ENCODE measurements at places on chromosomes 16 and 17.

GRCh38 chr16:85227946-85228862 lies 115.9 kb upstream of the CIBAR2 start:
- DNase-seq: no peak

GRCh38 chr16:5046914-5047313 lies 13.2 kb upstream of the NAGPA start:
- no peak for DNase-seq

GRCh38 chr17:72531729-72532128 lies 410.9 kb downstream of the SOX9 start:
- DNase-seq: no peak

- DNase-seq: no peak
Measured at GRCh38 chr16:55470533-55471371, 8.2 kb upstream of the MMP2 start.

- DNase-seq: no peak
Measured at GRCh38 chr17:50033316-50033715, 22.6 kb upstream of the ITGA3 start.

DNA sequence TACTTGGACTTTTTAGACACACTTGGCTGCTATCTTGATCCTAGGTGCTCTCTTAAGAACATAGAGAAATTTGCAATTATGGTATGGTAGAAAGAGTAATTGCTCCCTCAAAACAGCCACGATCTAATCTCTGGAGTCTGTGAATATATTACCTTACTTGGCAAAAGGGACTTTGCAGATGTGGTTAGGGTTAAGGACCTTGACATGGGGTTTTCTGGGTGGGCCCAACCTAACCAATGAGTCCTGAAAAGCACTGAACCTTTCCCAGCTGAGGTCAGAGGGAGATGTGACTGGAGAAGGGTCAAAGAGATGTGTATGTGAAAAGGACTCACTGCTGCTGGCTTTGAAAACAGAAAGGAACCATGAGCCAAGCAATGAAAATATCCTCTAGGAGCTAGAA lies 26.7 kb upstream of the MED13 start:
- DNase-seq: no peak

- DNase-seq: no peak
Measured at GRCh38 chr17:79341816-79342215, 267.2 kb downstream of the ENGASE start.

DNA sequence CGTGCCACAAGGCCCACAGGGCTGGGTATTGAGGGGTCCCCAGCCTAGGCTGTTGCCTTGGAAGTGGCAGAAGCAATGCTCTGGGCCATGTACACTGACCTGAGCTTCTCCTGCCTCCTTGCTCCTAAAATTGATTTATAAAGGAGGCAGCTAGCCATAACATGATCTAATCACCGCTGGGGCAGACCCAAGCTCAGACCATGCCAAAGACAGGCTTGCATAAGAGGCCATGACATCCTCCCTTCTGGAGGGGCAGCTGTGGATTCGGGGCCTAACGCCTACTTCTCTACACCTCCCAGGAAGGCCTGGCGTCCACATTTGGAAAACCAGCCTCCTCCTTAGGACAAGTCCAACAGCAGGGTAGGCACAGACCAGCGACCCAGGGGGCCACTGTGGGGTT lies 12.3 kb downstream of the HSD11B2 start:
- DNase-seq: no peak

DNA sequence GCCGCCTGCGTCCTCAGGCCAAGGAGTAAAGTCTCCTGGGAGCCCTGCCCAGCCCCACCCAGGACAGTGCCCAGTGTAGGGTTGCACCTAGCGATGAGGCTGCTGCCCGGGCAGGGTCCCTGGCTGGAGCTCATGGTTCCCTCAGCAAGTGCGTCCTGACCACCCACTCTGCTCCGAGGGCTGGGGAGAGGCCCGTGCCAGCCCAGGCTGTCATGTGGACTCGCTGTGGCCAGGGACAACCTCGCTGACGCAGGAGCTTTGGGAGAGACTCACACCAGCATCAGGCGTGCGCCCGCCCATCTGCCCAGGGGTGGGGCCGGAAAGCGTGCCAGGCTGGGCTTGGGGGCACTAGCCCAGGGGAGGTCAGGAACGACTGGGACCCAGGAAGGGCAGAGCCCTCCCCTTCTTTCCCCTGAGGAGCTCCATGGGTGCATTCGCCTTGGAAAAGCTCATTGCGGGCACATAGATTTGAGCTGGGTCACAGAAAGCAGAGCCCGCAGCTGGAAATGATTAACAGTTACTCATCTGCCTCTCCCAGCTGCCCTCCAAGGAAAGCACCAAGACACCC lies 19.7 kb downstream of the DPEP1 start:
- DNase-seq: no peak

DNA sequence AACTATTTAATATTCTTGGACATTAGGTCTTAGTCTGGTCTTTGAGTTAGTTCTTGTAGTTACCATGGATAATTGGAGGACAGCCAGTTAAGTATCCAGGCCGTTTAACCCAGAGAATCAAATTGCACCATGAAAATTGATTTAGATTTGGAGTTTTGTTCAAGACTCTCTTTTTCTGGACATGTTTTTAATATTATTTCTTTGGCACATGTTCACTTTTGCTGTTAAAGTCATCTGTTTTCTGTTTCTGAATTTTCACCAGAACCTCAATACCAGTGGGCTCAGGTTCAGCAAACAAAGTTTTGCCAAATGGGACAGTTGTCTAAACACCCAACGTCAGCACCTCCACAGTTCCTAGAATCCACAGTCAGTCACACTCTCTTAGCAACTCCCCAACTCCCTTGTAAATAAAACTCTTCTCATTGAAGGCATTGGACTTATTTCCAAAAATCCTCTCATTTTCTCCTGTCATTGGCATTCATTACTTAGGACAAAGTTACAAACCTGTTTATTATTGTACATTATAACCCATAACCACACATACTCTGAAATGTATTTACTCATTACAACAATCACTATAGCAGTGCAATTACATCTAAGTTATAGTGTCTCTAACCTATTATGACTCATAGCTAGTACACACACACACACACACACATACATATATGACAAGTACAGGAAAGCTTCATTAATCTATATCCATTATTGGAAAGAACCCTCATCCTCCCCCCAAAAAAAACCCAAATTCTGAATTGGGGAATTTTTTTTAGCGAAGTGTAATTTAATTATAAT lies 33.5 kb upstream of the DNAH9 start:
- DNase-seq: no peak

GRCh38 chr17:58092797-58093385 lies 9.7 kb downstream of the DYNLL2 start:
- no peak for DNase-seq

GRCh38 chr16:81384006-81384405 lies 60.6 kb upstream of the CMIP start:
- DNase-seq: no peak

DNA sequence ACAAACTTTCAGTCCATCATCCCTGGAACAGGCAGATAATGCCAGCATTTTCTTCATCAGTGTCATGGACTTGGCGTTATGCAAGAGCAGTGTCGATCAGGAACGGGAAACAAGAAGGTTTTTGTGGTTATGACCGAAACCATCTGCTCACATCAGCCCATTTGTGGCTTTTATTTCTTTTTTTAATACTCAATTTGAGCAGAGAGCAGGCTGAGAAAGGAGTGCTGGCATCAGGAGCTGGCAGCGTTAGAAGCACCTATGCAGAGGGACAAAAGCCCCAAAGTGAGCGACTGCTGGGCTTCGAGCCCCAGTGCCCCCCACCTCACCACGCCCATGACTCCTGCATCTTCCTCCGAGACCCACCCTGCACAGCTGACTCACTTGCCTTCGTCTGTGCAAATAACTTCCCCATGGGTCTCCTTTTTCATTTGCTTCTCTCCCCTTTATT lies 16.2 kb upstream of the CD300E start:
- no peak for DNase-seq

DNA sequence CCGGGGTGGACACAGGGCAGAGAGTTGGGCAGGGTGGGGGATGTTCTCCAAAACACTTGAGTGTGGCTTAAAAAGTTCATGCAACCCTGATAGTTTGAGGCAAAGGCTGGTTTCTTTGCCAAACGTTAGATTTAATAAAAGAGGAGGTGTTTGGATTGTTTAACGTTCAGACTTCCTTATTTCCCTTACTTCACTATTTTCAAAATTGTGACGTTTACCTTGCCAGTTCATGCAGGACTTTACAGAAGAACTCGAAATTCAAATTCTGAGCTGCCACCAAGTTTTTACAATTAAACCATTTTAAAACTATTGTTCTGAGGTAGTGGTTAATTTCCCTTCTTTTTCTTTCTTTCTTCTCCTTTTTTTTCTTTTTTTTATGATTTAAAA lies 5.5 kb downstream of the SEC14L1 start:
- DNase-seq: no peak

GRCh38 chr17:17877529-17878358 lies 41.0 kb upstream of the SREBF1 start:
- no peak for DNase-seq

DNA sequence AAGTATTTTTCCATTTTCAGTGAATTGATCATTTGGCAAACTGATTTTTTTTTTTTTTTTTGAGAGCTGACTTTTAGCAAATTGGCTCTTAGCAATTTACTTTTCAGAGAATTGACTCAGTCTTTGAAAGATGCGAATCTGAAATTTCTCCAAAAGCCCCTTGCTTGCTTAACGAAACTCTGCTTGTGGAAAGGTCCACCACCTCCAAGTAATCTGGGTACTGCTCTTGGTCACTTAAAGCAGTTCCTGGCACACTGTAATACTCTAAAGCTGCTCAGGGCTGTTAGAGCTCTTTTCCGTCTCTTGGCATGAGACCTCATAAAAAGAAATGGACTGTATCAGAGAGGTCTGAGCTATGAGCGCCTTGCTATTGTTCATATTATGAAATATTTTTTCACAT lies 2.9 kb downstream of the GSDMB start:
- no peak for DNase-seq

DNA sequence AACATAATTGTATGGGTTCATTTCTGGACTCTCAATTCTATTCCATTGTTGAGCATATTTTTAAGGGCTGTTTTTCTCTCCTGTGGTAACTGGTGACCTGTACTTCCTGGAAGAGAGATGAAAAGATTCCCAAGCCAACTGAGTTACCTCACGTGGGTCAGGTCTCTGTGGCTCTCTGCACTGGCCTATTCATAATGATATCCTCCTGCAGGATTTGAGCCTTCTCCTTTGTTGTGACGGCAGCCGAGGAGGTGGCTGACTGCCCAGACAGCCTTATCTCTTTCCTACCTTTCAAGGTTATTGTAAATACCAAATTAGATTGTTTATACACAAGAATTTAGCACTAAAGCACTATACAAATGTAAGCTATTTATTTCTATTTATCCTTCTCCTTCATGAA lies 2.7 kb upstream of the ACE start:
- no peak for DNase-seq

- no peak for DNase-seq
Measured at GRCh38 chr17:31007695-31008373, 37.0 kb downstream of the RNF135 start.

Data from stimulated activated CD8-positive, alpha-beta memory T cell treated with anti-CD3 and anti-CD28 coated beads, Interleukin-4, amount 100 ng/mL, for 48 hours (primary cell).